Kidney capillary endothelial cell (primary cell): ENCODE measurements at places on chromosomes 4 and X.

DNA sequence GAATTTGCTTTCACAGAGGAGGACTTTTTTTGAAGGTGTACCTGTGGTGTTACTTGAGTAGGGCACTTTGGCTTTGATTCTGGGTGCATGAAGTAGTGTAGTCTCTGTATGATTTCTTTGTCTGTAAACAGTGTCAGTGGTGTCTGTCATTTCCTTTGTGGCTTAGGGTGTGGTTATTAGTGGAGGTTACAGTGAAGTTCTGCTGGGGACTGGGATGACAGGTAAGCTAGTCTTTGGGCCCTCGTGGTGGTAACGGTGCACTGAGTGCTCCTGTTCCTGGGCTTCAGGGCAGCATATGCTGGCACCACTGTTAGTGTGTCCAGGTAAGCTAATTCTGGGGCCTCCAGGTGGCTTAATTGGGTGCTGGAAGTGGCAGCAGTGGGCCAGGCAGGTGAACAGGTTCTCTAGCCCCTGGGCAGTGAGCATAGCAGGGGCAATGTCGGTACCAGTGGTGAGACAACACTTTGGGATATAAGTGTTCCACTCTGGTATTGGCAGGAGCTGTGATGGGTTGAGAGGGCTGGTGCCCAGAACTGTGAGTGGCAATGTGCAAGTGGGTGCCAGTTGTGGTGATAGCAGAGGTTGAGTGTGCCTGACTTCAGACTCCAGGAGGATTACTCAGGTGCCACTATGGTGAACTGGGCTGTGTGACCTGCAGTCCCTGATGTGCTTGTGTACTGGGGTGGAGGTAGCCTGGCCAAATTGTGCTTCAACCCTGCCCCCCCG is 26.0 kb upstream of the VSIG1 start:
- DNase-seq, result no peak

GRCh38 chr4:119834906-119835612 is 206.5 kb upstream of the PDE5A start:
- DNase-seq, result no peak

GRCh38 chr4:74125029-74125428 is 26.0 kb upstream of the CXCL2 start:
- no peak for DNase-seq

DNA sequence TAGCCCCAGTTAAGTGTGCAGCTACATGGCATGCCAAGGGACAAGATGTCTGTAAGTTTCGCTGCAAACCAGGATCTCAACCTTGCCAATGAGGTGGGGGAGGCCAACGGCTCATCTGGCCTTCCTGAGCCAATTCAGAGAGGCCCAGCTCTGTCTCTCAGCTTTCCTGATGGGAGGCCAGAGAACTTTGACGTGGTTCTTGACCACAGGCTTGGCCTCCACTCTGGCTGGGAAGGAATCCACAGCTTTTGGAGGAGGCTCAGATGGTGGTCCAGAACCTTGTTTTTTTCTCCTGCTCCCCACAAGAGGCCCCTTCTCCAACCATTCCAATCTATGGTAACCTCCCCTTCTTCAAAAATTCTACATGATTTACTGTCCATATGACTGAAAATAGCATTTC is 9.8 kb downstream of the CAPN6 start:
- DNase-seq, result no peak

GRCh38 chr4:141435446-141436225 is 200.7 kb upstream of the IL15 start:
- no peak for DNase-seq

DNA sequence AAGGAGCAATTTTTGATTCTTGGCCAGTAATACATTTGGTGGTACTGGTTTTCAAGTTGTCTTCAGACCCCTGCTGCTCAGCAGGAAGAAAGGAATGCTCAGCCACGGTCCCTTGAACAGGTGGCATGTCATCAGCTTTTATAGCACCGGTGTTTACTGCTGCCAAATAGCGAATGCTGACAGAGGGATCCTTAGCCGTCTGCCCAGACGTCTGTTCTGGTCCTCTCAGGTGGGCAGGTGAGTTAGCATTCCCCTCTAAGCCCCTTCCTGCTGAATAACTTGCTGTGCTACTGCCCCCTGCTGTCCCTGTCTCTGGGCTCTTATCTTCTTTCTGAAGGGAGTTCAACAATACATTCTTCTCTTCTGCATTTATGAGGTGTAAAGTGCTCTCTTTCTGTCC is 28.4 kb downstream of the BOD1L1 start:
- no peak for DNase-seq

DNA sequence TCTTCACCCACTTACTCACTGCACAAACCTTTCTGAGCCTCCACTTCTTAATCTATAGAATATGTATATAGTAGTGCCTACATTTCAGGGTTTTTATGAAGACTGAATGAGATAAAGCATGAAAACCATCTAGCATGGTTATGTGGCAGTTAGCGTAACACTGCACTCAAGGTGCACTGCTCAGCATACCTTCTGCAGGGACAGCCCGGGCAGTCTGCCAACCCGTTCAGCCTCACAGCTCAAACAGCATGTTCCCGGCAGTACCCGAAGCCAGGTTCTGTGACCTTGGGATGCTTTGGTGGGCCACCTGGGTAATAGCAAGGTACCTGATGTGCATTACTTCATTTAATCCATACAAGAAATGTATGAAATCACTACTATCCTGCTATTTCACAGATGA is 81.4 kb downstream of the DOCK11 start:
- DNase-seq, result no peak

GRCh38 chr4:54545663-54546424 is 111.9 kb upstream of the KIT start:
- no peak for DNase-seq

DNA sequence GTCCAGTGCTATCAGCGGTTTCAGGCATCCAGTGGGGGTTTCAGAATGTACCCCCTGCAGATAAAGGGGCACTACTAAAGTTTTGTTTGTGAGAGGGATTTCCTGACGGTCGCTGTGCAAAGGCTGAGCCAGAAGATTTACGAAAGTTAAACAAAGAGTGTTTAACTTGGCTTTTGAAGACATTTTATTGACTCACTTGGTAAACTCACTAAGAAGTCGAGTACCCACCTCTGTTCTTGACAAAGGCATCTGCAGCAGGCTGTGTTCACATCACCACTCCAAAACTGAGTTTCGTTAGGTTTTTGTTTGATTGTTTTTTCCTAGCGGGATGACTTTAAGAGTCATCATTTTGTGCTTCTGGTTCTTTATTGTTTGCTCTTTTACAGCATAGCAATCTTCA is 143.9 kb upstream of the TBL1X start:
- no peak for DNase-seq

DNA sequence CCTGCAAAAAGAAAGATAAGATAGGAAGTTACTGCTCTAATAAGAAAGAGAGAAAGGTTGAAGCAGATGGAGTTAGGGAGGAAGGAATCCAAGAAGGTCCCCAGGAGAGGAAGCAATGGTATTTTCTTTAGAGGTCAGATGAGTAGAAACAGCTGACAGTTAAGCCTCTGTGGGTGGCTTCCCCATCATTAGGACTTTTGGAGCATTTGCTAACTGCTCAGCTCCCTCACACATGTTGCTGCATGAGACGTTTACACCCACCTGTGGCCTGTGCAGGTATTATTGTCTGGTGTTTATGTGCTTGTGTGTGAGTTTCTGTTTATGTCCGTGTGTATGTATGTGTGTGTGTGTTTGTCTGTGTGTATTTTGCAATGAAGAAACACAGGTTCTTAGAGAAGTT is 346.8 kb downstream of the RAB28 start:
- DNase-seq, result no peak

DNA sequence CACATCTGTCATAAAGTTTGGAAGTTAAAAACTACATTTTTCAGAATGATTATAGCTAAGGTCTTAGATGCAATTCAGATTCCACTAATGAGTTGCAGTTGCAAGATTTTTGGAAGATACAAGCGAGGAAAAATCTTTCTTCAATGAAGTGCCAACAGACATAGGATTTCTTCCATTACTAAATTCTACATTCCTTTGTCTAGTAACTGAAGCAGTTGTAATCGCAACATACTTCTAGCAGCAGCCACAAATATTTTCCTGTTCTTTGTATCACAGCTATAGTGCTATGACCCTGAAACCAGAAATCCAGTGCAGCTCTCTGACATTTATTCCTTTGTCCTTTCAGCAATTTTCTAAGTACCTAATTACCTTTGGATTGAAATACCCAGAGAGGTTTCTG is 225.2 kb upstream of the SLIT2 start:
- DNase-seq, result no peak

- DNase-seq, result no peak
Measured at GRCh38 chr4:165457793-165458192, 79.0 kb downstream of the CPE start.

- no peak for DNase-seq
Measured at GRCh38 chr4:77593993-77594392, 11.6 kb upstream of the CXCL13 start.

DNA sequence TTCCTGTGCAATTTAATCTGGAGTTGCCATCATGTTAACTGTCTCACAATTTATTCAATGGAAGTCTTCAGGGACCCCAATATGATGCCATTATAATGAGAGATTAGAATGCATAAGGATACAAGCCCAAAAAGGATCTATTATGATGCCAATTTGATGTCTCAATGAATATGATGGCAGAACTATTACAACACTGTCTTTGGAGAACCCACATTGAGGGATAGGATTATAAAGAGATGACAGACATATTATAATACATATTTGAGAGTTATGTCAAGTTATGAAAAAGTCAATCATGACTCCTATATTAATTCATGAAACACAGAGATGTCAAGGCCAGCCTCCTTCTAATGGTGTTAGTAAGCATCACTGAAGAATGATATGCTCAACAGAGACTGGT is 1358.4 kb downstream of the PCDH19 start:
- DNase-seq, result no peak

- no peak for DNase-seq
Measured at GRCh38 chr4:158538176-158538575, 16.5 kb downstream of the RXFP1 start.

DNA sequence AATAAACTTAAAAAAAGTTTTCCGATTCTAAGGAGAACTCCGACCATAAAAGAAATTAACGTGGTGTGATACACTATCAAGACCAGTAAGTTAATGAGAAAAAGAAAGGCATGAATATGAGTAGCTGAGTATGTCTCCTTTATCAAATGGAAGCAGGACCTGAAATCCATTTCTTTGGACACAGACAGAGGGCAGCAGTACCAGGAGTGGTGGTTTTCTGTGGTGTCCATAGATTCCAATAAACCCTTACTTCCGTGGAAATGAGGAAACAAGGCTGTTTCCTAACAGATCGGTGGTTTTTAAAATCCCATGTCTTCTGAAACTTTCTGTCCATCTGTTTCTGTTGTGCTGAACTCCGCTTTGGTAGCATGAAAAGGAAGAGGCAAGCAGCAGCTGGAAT is 128.5 kb upstream of the TSPAN5 start:
- peak; percentile 1 for DNase-seq

DNA sequence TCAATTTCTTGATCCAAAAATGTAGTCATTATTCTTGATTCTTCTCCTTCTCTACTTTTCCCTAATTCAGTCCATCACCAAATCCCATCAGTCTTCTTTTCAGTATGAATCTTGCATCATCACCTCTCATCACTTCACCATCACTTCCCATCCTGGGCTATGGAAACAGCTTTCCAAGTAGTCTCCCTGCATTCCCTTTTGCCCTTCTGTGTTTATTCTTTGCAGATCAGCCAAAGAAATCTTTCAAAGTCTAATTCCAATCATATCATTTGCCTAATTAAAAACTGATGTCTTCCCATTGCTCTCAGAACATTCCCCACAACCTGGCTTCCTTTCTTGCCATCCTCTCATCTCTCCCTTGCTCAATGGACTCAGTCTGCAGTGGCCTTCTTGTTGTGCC is 201.7 kb upstream of the ADAMTS3 start:
- no peak for DNase-seq

DNA sequence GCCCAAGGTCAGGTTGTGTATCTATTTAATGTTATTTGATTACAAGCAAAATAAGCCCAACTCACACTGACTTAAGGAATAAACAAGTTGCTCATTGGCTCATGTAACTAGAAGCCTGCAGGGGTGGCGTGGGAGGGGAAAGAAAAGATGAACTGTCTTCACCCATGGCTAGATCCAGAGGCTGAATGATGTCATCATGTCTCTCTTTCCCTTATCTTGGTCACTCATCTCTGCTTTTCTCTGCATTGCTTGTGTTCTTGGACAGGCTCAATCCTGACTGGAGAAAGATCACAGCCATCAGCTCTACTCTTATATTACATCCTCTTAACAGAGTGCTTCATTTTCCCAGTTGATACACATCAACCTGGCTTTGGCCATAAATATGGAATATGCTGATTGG is 290.0 kb upstream of the DIAPH2 start:
- DNase-seq, result no peak

DNA sequence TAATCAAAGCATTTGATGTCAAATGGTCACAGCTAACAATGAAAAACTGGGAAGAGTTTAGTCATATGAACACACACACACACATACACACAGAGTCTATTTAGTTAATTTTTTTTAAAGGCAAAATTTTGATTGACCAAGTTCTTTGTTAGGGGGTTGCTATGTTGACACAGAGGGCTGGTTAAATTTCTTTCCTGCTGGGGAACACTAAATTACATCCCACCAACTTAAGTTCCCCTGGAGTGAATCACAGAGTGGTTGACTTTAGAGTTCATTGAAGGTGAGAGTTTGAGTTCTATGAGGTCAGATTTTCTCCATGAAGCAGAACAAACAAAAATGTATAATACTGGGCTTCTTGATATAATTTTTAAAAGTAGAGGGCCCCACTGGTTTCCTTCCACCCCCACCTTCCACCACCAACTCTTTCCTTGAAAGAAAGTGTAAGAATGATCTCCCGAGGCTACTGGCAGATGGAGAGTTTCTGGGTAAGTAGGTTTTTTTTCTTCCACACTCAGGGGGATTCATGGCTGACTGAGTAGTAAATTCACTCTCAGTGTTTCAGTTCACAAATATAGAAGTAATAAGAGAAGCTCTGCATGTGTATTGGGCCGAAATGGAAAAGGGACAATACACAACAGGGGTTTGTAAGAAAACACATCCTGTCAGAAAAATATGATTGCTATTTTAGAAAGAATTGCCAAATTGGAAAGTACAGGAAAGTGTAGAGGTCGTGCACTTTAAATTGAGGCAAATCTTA is 917.0 kb upstream of the LCORL start:
- no peak for DNase-seq

- DNase-seq, result no peak
Measured at GRCh38 chr4:140729344-140730049, 26.7 kb downstream of the TBC1D9 start.

DNA sequence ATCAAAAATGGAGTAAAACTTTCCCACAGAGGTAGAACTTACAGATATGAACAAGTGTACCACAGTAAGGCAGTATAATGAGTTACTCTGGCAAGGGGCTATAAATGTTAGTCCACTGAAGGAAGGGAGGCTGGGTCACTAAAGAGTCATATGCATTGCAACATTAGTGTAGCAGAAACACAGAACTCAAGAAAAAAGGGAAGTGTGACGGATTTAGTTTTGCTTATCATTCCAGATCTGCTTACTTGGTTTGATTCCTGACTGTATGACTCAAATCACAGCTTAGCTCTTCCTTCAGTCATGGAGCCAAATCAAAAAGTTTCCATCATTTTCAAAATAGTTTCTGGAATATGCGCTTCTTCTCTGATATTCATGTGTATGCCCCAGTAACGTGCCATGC is 148.7 kb downstream of the FSTL5 start:
- DNase-seq, result no peak
